Germinal center (tissue), 1 donor: ENCODE measurements at places on chromosomes 3 and 15.

DNA sequence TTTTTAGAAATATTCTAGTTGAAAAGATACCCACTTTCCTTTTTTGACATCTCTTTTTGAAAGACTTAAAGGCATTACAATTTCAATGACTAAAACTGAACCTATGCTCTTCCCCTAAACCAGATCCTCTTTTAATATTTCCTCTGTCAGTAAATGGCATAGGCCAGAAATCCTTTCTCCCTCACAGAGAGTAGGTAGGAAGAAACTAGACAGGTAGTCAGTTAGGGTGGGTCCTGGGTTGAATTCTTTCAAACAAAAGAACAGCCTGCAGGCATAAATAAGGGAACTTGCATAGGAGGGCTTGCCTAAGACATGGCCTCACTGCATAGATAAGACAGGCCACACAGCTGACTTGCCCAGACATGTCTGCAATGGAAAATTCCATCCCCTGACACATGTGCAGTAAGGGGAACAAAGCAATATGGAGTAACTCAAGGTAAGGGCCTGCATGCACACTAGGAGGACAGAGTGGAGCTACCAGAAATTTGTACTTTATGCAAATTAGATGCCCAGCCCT lies 23.1 kb downstream of the PLSCR5 start:
- DNase-seq: no peak

GRCh38 chr3:21836227-21836626 lies 85.2 kb upstream of the ZNF385D start:
- no peak for DNase-seq

DNA sequence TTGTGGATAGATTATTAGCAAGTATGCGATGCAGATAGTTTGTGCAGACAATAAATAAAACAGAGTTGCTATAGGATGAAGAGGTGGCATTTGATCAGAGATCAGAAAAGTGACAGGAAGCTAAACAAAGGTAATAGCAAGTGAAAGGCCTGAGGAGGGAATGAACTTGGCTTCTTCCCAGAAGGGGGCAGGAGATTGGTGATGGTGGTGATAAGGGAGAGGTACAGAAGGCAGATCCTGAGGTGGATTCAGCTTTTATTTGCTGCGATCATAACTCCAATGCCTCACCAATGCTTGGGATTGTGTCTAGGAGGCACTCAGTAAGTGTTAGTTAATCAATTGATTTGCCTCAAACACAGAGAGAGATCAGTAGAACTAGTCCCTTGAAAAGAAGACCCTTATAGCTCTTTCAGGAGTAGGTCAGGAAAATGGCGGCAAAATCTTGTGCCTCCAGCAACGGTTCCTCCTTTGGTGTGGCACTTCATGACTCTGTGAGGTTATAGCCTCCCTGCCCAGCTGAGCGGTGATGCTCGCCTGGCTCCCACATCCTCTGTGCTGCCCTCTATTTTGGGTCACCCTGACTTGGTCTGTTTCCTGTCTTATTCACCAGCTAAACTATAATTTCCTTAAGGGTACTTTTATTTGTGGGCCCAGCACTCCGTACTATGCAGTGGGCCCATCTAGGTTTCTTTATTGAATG lies 37.5 kb downstream of the TGFBR2 start:
- DNase-seq: peak; percentile 50

- DNase-seq: no peak
These were observed 360.8 kb upstream of the PROK2 start for GRCh38 chr3:72145506-72146380.

DNA sequence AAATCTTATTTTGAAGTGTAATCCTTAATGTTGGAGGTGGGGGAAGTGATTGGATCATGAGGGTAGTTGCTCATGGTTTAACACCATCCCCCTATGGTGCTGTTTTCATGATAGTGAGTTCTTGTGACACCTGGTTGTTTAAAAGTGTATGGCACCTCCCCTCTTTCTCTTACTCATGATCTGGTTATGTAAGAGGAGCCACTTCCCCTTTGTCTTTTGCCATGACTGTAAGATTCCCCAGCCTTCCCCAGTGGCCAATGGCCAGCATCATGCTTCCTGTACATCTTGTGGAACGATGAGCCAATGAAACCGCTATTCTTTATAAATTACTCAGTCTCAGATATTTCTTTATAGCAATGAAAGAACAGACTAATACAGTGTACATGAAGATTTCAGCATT lies 39.8 kb upstream of the GMNC start:
- no peak for DNase-seq

GRCh38 chr3:143266511-143266910 lies 146.9 kb downstream of the CHST2 start:
- DNase-seq: no peak

GRCh38 chr3:115164374-115165221 lies 17.5 kb upstream of the ZBTB20 start:
- DNase-seq: no peak

GRCh38 chr3:138327831-138328230 lies 1.8 kb downstream of the NME9 start:
- DNase-seq: no peak

DNA sequence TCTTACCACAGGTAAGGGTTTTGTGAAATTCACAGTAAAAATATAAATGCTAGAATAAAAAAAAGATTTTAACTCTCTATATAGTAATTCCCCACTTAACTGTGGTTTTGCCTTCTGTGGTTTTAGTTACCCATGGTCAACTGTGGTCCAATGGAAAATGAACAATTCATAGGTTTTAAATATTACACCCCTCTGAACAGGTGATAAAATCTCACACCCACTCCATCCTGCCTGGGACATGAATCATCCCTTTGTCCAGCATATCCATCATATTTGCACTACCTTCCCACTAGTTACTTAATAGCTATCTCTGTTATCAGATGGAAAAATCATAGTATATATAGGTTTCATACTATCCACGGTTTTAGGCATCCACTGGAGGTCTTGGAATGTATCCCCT lies 49.2 kb downstream of the HDGFL3 start:
- DNase-seq: no peak

- DNase-seq: no peak
These were observed 156.3 kb downstream of the TIGIT start for GRCh38 chr3:114450008-114450596.
